ENCODE measurements at places on chromosomes 6 and 20.

- no peak for DNase-seq
Observed at GRCh38 chr20:25230166-25230831, 17.6 kb upstream of the PYGB start.

GRCh38 chr6:22106451-22106850 is 190.4 kb downstream of the PRL start:
- no peak for DNase-seq

DNA sequence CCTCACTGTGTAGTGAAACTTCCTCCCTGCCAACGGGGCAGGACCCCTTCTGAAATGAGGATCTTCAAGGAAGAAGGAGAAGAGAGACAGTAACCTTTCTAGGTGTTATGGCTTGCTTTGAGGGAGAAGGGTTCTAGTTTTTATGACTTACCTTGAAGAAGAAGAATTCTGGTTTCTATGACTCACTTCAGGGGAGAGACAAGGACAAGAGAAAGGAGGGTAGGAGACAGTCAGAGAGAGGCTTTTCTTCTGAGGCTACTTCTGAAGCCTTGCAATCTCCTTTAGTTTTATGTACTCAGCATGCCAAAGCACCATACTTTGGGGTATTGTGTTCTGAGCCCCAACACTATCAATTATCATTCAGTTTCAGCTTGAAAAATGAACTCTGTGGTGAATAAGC is 25.8 kb upstream of the IBTK start:
- DNase-seq: no peak

GRCh38 chr6:22112461-22112860 is 184.4 kb downstream of the PRL start:
- no peak for DNase-seq

GRCh38 chr6:13624871-13625288 is 9.7 kb downstream of the NOL7 start:
- no peak for DNase-seq

DNA sequence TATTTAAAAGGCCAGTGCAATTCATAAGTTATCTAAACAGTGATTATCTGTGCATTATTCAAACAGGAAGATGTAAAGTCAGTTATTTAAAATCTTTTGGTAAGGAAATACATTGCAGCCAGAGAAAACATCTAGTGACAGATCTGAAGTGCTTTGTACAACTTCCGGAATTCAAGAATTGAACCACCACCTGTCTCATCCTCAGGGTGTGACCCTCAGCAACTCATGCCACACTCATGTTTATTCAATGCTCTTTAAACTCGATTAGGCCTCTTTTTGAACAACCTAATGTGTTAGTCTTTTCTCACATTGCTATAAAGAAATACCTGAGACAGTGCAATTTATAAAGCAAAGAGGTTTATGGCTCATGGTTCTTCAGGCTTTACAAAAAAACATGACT is 62.6 kb upstream of the GGTLC1 start:
- DNase-seq: no peak

DNA sequence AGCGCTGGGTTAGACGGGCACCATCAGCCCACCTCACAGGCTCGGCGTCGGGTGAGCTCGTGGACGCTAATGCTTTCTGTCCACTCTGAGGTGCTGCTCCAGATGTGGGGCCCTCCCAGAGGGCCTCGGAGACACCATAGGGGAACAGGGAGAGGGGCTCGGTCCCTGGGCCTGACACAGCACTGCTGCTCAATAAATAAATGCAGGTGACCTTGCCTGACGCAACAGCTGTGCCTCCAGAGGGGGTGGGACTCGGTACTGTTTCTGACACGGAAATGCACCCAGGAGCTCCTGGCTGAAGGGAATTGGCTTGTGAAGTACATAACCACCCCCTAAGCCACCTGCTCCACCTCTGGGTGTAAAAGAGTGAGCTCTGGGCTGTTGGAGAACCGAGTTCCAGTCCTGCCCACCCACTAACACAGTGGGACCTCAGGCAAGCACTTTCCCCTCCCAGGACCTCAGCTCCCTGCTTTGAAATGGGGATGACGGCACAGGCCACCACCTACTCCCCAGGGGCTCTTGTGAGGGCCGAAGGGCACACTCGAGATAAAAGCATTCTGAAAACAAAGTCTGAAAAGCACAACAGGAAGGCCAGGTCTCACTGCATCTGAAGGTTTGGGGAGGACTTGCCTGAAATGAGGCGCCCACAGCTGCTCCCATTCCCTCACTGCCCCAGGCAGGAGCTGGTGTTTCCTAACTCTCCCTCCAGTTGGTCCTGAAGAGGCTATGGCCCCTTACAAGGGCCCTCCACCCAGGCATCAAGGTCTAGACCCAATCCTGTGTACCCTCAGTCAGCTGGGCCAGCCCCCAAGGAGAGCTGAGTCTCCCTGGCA is 6.7 kb downstream of the KCNK15 start:
- no peak for DNase-seq

- no peak for DNase-seq
Observed at GRCh38 chr20:62949962-62950361, 2.5 kb upstream of the SLC17A9 start.

DNA sequence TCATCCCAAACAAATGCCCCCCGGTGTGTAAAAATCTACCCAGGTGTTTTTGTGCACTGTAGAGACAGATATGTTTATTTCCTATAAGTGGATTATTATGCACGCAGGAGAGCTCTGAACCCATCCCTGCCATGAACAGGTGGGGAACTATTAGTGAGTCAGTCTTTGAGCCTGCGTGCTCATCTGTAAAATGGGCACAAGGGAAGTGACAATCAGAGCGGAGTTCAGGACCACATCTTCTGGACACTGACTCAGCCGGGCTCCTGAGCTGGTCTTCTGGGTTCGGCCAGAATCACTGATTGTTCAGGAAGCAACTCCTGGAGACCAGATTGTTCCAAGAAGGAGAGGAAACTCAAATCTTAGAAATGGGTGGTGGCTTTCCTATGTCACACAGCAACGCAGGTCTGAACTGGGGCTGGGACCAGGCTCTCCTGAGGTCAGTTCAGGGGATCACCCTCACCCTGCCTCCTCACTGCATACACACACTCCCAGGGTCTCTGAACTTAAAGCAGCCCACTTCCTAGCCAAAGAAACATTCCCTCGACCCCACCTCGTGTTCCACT is 27.3 kb upstream of the TGM2 start:
- DNase-seq: no peak

DNA sequence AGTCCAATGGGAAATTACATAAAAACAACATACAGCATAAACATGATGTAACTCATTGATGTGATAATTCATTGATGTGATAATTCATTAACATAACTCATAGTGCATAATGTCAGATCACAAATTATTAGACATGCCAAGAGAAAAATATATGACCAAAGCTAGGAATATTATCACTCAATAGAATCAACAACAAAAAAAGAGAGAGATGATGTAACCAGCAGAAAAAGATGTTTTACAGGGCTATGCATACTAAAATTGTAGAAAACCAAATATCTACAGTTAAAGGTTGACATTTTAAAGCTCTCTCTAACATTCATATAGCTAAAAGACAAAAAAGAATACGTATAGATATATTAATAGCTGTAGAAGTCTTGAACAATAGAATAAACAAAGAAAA is 1067.2 kb upstream of the ADGRB3 start:
- no peak for DNase-seq

GRCh38 chr6:16551466-16551865 is 209.8 kb downstream of the ATXN1 start:
- no peak for DNase-seq

DNA sequence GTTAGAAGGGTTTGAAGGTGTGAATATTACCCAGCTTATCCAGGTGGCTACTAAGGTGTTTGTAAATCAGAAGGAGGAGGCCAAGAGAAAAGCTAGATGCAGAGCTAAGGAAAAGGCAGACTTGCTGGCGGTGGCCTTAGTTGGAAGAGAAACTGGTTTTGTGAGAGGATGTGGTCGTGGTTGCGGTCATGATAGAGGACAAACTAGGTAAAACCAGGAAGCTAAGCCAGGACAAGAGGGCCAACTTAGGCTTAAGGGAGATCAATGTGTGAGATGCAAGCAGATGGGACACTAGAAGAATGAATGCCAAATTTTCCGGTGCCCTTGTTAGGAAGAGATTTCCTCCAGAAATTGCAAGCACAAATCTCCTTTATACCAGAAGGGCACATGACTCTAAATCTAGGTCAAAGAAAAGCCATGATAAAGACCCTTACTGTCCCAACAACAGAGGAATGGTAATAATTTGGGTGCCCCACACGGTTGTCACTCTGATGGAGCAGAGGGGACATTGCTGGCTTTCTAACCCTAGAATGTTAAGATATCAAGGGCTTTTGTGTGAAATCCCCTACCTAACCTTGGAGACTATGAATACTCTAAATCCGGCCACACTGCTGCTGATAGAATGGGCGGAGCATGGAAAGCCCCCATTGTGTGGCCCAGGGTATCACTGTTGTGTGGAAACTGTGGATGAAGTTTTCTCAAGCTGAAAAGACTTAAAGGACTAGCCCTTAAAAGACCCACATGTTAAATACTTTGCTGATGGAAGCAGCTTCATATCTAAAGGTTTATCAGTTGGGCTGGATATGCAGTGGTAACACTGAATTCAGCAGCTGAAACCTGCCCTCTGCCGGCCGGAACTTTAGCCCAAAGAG is 7.8 kb downstream of the IL22RA2 start:
- DNase-seq: no peak

DNA sequence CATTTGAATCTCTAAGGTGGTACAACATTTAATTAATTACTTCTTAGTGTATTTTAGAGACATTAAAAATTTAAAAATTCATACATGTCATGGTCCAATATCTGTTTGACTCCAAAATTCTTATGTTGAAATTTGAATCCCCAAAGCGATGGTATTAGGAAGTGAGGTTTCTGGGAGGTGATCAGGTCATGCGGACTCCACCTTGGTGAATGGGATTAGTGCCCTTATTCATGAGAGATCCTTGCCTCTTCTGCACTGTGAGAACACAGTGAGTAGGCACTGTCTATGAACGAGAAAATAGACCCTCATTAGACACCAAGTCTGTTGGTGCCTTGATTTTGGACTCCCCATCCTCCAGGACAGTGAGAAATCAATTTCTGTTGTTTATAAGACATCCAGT is 254.7 kb downstream of the PTPRK start:
- no peak for DNase-seq

DNA sequence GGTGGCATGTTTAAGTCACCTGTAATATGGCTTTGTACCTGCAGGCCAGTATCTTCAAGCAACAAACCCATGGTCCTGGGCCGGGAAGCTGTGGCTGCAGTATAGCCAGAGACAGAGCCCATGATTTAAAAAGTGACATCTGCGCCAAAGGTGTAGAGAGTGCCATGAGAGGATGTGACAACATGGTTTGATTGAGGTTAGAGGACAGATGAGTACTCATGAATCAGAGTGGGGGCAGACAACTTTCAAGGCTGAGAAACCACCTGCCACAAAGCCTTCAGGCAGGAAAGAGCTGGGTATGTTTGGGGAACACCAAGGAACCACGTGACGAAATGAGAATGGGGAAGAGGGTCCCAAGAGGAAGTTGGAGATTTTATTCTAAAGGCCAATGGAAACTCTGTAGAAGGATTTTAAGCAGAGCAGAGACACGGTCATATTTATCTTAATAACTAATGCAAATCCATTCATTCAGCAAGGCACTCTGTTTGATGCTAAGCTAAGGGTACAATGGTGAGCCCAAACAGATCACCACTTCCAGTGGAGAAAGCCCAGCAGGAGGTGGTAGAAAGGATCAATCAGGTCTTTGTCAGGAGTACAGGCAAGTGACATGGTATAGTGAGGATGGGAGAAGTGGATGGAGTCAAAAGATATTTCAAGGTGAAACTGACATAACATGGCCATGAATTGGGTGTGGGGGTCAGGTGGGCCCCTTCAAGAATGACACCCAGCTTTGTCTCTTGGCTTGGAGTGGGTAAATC is 3.4 kb upstream of the MICAL1 start:
- no peak for DNase-seq

DNA sequence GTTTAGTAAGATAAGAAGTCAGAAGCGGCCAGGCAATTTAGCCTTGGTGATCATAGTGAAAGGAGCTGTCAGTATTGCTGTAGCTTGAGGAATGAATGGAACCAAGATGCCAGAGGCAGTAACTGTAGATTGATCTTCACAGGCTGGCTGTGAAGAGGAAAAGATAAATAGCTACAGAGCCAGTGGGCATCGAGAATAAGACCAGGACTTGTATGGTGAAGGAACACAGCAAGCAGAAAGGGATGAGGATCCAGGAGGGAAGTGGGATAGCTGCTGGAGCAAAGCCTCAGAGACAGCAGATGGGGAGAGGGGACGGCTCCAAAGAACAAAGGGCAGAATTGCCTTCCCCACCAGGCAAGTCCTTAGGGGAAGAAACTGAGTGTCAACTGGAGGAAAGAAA is 294.4 kb upstream of the PLN start:
- no peak for DNase-seq

DNA sequence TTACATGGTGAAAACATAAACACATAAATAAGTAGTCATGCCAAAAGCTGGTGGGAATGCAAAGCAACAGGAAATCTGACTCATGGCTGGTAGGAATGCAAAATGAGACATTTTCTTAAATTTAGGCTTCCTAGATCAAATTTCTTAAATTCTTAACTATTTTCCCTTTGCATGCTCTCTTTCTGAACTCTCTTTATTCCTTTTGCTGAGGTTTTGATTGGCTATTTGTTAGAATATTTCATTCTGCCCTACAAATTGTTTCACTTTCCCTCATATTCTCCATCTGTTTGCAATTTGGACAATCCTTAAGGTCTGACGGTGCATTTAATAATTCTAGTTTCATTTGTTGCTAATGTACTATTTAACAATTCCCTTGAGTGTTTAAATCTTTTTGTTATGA is 437.5 kb upstream of the RGS17 start:
- no peak for DNase-seq

GRCh38 chr6:136350914-136351313 is 61.3 kb upstream of the BCLAF1 start:
- DNase-seq: no peak

GRCh38 chr20:12358006-12358654 is 440.4 kb downstream of the BTBD3 start:
- DNase-seq: no peak

DNA sequence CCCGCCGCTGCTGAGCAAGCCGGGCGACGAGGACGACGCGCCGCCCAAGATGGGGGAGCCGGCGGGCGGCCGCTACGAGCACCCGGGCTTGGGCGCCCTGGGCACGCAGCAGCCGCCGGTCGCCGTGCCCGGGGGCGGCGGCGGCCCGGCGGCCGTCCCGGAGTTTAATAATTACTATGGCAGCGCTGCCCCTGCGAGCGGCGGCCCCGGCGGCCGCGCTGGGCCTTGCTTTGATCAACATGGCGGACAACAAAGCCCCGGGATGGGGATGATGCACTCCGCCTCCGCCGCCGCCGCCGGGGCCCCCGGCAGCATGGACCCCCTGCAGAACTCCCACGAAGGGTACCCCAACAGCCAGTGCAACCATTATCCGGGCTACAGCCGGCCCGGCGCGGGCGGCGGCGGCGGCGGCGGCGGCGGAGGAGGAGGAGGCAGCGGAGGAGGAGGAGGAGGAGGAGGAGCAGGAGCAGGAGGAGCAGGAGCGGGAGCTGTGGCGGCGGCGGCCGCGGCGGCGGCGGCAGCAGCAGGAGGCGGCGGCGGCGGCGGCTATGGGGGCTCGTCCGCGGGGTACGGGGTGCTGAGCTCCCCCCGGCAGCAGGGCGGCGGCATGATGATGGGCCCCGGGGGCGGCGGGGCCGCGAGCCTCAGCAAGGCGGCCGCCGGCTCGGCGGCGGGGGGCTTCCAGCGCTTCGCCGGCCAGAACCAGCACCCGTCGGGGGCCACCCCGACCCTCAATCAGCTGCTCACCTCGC is 1.5 kb downstream of the ARID1B start:
- peak; percentile 44 for DNase-seq

GRCh38 chr6:14711056-14711703 is 534.7 kb upstream of the JARID2 start:
- DNase-seq: peak; percentile 63
